ENCODE measurements at places on chromosomes 7 and 10.

- no peak for DNase-seq
Observed at GRCh38 chr7:115410972-115411686, 489.2 kb downstream of the MDFIC start.

- DNase-seq: peak; percentile 44
Observed at GRCh38 chr7:131745390-131746248, 189.2 kb upstream of the PODXL start.

DNA sequence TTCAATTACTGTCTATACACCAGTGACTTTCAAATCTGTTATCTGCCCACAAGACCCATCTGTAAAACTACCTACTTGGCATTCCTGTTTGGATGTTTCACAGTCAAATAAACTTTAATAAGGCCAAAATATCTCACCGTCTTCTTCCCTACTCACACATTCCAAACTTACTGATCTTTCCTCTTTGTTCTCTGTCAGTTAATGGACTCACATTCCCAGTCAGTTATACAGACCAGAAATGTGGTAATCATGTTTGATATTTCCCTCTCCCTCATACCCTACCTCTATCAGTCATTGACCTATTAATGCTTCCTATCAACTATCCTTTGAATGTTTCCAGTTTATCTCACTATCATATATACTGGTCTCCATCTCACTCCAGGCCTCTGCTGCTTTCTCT lies 28.5 kb upstream of the HDAC9 start:
- no peak for DNase-seq

GRCh38 chr10:30422981-30423654 lies 10.9 kb upstream of the MAP3K8 start:
- no peak for DNase-seq

DNA sequence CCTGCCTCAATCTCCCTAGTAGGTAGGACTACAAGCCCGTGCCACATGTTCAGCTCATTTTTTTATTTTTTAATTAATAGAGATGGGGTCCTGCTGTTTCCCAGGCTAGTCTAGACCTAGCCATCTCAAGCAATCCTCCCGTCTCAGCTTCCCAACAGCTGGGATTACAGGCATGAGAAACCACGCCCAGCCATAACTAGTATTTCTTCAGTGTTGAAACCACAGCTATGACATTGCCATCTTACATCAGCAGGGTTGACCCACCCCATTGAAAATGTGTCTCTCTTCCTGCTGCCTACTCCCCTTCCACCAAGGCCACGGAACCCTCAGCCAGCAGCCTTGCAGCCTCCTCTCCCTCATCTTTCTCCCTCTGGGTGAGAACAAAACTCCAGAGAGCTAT lies 62.1 kb upstream of the ZNF746 start:
- no peak for DNase-seq

GRCh38 chr7:85567983-85568382 lies 381.1 kb upstream of the SEMA3D start:
- no peak for DNase-seq

DNA sequence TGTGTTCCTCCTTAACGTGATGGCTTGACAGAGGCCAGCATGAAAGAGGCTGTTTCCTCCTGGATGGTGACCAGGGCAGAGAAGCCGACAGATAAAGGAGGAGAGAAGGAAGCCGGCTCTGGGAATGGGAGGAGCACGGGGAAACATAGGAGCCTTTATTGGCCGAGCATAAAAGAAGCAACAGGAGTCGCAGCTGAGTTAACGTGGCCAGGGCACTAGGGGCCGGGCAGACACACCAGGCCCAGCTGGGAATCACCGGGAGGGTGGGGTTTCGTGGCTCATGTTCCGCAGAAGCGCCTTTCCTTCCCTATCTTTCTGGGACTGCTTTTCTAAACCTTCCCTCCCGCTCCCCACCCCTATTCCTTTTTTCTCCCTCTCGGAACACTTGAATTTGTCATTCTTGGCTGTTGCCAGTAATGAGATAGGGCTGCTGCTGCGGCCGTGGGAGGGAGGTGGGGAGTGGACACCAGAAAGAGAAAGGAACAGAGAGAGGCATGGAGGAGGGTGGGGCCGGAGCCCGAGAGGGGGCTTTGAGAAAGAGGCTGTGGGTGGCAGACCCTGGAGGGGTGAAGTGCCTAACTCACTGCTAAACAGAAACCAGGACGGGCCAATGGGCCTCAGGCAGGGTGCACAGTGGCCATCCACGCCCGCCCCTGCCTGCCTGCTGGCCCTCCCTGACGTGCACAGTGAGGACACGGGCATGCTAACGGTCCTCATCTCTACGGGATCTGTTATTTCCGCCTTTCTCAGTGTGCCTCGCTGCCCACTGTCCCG lies 65.2 kb downstream of the COL13A1 start:
- no peak for DNase-seq

GRCh38 chr7:84844771-84845170 lies 342.1 kb downstream of the SEMA3D start:
- DNase-seq: no peak

DNA sequence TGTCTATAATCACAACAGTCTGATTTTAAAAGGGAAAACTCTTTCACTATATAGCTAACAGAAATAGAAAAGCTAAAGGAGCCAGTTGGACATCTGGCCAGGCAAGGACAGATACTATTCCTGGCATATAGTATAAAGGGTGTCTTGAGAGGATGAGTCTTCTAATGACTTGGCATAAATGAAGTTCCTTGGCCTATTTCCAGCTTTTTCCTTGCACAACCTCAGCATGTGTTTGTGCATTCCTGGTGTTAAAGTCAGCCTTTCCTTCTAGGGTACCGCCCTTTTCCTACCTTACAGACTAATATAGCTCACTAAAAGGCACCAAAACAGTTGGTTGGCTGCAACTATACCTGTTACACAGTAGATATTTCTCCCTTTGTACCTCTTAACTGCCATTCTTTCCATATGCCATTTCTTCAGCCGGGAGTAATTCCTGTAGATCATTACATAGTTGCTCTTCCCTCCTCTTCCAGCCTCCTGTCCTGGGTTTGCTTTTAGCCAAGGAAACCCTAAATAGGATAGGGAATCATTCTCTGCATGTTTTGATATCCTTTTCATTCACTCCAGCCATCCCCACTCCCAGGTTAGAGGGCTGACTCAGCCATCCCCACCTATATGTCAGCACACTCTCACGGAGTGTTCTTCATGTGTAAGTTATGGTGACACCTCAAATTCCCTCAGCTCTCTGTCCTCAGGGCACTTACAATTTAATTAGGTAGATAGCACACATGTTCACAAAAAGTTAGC lies 102.1 kb upstream of the MDFIC start:
- no peak for DNase-seq

DNA sequence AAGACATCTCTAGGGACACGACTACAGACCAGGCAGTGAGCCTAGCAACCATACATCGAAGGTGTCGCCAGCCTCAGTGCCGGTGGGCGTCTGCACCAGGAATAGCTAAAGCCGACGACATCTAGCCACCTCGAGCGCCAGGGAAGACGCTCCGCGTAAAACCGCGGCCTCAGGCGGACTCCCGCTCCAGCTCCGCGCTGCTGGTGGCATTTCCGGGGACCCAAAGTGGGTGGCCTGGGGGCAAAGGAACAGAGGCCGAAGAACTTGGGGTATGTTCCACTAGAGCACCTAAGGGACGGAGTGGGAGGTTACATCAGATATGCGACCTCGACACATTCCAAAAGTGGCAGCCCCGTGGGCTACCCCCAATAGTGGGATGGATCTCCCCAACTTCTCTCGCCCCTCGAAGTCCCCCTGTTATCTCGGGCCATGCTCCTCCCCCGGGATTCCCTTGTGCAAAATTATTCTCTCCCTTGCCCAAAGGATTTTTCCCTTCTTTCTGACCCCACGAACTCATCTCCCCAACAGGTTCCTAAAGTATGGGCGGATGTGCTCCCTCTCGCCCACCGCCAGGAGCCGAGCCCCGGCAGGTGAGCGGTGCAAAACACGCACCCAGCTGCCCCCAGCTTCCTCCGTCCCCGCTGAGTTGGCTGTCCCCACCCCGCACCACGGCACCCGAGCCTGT lies 1.2 kb downstream of the KCNMA1 start:
- no peak for DNase-seq

GRCh38 chr10:23094786-23095403 lies 484 bp upstream of the MSRB2 start:
- no peak for DNase-seq

DNA sequence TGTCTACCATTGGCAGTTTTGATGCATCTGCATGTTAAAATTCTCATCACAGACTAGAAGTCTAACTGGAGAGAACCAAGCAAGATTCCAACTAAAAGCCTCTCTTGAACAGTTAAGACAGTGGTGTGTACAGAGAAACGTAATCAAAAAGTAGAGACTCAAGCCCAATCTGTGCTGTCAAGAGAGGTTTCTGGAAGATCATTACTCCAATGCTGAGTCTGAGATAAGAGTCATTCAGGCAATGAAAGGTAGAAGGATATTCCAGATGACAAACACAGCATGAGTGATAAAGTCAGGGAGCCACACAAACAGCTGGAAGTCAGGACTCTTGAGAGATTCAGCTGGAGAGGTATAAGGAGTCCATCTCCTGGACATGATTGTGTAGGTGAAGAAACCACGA lies 48.7 kb downstream of the IQUB start:
- no peak for DNase-seq

- DNase-seq: no peak
Observed at GRCh38 chr10:115624448-115624847, 531.3 kb downstream of the ATRNL1 start.

GRCh38 chr7:17099083-17099973 lies 199.1 kb upstream of the AHR start:
- DNase-seq: no peak

DNA sequence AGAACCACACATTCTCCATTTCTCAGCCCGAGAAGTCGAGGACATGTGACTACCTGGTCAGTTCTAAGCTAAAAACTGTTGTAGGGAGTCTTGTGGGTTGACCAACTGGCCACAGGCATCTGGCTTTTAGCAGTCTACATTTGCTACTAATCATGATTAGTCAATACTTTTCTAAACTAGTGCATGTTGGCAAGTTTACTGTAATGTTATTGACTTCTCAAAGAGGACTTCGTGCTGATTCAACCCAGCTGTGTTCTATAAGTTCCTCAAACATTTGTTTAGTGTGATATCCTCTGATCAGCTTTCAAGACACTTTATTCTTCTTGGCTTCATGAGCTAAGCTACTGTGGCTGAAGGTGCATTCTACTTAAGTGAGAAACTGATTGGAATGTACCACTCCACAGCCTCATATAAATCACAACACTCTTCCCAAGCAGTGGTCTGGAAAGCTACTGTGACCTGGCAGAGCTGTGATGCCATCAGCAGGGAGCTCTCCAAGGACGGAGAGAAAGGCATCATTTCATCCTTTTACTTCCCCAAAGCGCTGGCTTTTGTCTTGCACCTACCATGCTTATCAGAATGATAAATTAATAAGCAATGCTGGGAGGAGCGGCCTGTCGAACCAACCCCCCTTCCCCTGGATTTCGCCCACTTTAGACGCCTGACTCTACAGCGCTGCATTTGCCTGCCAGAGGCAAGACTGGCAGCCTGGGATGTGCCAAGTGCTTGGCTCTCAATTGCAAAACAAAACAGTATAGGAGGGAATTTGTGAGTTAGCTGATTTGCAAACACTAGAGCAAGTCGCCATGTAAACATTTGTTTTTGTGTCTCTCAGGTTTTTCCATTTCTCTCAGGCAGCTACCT lies 206.7 kb upstream of the PLXNA4 start:
- no peak for DNase-seq

DNA sequence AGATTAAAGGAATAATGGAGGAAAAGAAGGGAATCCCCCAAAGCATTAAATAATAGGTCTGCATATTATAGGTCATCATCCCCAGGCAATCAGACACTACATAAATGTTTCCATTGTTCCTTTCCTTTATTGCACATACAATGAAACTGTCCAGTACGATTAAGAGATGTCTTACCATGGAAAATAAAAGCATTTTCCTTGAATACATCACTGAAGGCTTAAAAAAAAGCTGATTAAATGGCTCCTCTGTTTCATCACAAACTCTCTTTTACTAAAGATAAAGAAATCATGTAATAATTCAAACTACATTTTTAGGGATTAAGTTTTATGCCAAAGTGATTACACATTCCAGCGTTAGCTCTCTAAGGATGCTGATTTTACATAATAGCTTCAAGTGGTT lies 316.0 kb downstream of the AGMO start:
- no peak for DNase-seq

GRCh38 chr7:40033826-40034225 lies 83.8 kb downstream of the CDK13 start:
- no peak for DNase-seq

DNA sequence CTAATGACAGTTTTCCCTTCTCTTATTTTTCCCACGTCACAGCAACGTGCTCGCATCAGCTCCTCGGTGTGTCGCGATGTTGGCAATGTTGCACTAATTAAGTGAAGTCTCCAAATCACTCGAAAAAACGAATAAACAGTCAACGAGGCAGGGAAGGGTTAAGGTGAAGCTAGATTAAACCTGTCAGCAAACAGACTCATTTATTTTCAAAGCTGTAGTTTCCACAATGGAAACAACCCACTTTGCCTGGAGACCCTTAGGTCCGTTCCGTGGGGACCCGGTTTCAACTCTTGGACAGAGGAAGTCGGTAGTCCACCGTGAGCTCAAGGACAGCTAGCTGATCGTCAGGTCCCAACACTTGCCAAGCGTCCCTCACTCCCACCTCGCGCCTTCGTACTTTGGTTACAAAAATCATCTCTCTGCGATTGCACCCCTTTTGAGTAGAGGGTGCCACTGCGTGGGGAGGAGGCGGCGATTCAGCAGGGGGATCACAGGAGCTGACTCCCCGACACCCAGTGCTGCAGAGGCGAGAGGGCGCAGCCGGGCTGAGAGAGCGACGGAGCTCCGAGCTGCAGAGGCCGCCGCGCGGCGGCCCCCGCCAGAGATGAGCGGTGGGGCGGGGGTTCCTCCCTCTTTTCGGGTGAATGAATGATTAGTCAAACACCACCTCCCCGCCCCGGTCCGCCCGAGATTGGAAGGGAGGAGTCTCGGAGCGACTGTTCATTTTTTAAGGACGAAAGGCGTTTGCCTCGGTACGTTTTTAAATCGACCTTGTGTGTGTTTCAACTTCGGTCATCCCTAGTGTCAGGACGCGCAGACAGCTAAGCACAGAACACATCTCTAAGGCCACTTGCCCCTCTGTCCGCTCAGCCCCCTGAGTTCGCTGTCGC lies 1.3 kb upstream of the BMPER start:
- DNase-seq: no peak

DNA sequence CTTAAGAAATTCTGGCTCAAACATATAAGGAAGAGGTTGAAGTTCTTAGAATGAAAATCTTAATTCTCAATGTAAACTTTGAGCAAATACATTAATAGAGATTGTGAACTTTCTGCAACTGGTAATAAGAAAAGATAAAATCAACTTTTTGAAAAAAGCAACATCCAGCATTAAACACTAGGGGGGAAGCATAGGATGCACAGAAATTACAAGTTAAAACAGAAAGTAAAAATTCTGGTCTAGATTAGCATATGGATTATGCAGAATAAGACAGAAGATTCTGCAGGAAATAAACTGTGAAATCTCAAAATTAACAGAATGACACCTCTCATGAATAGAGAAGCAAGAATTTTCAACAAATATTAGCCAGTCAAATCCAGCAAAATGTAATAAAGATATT lies 38.0 kb upstream of the CAV2 start:
- DNase-seq: no peak

- DNase-seq: peak; percentile 80
Observed at GRCh38 chr10:102352066-102352715, 43.3 kb upstream of the NFKB2 start.

Measured in activated CD8-positive, alpha-beta memory T cell treated with anti-CD3 and anti-CD28 coated beads, Interleukin-2, amount 10 ng/mL, durations not matched to agents 7 days and 5 days (primary cell).